ENCODE measurements at places on chromosomes 7 and 10.

DNA sequence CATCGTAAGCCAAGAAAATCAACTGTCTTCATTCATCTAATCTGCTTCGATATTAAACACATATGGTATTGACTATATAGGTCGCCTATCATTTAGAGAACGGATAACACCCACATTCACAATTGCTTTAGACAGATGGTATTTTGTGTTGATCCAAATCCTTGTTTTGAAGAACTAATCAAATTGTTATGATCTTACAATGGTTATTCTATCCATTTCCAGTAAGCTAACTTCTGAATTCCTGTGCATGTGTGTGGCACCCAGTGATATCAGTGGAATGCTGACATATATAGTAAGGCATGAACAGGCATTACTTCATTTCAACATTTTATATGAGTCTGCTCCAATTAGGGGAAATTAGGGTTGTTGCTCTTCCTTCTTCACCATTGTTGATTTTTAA lies 98.8 kb downstream of the SEMA3E start:
- no peak for DNase-seq

DNA sequence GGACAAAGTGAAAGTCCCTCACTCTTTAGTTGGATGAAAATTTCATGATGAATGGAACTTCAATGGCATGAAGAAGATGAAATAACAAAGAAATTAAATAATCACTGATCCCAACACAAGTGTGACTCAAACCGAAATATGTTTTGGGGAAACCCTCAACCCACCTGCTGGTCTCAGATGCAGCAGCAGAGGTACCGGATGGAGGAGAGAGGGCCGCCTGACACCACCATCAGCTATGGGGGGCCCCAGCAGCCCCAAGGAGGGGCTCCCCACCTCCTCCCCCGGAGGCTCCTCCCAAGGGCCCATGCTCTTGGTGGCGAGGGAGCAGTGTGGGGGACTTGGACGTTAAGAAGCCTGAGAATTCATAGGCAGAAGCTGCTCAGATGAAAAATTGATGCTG lies 137.2 kb upstream of the ADARB2 start:
- no peak for DNase-seq

DNA sequence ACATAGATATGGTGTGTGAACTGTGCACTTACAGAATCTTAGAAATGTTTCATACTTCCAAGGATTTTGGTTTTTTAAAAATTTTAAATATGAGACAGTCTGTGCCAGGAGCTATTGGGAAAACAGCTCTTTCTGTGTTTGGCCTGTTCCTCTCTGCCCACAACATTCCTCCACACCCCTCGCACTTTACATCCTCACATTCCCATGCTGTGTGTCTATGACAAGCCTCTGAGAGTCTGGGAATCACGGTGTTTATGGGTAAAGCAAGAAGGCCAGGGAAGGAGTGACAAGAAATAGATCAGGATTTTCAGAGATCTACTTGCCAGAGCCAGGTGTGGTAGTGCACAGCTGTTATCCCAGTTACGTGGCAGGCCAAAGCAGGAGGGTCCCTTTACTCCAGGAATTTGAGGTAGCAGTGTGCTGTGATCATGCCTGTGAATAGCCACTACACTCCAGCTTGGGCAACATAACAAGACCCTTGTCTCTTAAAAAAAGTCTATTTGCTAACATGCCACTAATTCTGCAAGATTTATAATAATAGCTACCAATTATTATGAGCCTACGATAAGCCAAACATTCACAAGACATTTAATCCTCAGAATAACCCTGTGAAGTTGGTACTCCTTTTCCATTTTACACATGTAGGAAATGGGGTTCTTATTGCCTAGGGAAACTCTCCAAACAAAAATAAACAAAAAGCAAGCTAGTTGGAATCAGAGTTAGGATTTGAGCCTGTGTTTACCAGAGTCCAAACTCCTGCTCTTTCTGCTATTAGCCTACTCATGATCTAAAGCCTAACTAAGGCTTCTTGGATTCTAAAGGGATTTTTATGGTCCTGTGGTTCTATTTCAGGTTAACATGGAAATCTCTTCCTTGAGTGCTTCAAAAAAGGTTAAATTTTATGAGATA lies 168.3 kb upstream of the SP8 start:
- DNase-seq, result no peak

- DNase-seq, result no peak
Measured at GRCh38 chr7:5012985-5013384, 32.7 kb upstream of the RBAK start.

DNA sequence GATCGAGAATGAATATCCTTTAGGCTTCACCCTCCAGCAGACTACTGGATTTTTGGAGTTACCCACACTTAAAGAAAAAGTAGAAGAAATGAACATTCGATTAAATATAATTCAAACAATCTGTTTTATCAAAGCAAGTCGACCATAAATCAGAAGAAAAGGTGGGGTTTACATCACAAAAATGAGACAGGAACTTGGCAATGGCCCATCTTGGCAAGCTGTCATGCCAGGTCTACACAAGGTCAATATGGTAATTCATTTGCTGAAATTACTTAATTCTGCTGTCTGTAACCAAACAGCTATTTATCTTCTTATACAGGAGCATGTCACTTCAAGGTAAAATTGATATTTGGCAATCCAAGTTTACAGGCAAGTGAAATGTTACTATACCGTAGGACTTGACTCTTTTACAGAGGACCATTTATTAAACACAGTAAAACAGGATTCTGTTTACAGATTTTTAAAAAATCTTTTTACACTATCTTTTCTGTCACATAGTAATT lies 640.6 kb upstream of the NRP1 start:
- no peak for DNase-seq

DNA sequence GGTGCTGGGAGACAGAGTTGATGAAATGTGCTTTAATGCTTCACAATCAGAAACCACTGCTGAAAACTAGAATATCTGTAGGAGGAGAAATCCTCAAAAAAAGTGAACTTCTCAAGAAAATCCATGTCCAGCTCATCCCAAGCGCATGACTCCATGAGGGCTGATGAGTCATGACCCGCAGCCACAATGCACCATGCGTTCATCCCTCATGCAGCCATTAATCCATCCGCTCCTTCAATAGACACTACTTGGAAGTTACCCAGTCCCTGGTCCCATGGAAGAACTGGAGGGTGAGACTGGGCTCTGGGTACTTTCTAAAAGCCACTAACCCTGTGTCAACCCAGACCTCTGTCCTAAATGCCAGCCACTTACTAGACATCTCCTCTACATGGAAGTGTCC lies 24.4 kb downstream of the TMEM273 start:
- DNase-seq, result no peak

DNA sequence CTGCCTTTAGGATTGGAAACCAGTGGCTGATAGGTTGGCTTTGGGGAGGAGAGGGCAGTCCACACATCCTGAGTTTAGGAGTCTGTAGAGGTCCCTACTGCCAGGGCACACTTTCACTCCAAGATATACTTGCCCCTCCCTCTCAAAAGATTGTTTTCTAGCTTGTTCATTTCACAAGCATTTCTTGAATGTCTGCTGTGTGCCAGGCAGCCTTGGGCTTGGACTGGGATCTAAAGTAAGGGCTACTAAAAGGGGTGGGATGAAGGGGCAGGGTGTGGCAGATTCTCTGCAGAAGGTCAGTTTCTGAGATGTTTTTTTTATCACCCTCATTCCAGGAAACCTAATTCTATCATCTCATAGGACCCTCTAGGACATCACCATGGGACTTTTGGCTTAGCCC lies 272.4 kb downstream of the SKAP2 start:
- DNase-seq, result no peak

DNA sequence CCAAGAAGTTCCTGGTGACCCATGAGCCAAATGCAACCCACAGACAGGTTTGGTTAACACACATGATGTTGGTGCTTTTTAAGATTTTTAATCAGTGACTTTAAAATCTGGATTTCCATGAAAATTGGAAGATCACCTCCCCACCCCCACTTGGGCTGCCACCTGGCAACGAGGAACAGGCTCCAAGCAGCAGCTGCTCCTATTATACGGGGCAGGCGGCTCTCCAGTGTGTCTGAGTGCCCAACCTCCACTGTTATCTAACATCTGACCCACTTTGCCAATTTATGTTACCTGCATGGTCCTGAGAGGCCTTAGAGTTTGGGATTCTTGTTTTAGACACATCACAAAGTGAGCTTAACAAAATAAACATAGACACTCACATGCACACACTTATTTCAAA lies 56.4 kb downstream of the SGMS1 start:
- peak; percentile 37 for DNase-seq

DNA sequence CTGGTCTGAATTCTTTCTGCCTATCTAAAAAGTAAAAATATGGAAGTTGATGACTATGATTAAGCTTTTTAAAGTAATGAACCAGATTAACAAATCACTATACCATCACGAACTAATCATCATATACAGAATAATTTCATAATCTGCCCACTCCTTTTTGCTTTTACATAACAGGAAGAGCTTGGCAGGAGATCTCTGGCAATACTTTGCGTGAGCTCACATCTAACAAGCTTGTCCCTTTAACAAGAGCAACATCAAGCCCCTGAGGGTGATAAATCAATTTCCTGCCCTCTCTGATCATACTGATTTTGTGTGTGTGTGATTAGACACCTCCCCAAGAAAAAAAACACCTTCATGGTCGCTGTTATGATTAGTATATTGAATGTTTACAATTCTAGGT lies 143.5 kb upstream of the ASAH2 start:
- DNase-seq, result no peak

DNA sequence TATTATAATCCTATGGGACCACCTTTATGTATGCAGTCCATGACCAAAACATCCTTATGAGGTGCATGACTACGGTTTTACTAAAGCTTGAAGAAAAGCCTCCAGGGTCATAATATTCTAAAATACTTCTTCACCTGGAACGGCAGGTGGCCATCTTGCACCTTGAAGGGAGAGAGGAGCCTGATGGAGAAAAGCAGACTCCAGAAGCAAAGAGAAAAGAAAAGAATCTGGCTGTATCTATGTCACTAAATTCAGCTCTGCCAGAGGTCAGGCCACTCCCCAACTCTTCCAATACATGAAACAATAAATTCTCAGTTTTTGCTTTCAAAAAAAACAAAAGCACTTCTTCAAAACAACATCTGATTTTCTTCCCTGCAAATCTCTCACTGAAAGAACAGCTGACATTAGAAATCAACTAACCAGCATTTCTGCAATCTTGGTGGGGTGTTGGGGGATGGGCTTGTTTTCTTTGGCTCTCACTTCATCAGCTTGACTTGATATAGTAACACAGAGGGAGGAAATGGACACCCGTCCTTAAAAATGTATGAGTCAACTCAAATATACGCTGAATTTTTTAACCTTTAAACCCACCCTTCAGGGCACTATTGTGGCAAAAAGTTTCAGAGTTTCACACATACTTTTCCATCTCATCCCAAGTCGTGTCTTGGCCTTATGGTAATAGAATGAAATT lies 21.7 kb downstream of the HIBADH start:
- no peak for DNase-seq

DNA sequence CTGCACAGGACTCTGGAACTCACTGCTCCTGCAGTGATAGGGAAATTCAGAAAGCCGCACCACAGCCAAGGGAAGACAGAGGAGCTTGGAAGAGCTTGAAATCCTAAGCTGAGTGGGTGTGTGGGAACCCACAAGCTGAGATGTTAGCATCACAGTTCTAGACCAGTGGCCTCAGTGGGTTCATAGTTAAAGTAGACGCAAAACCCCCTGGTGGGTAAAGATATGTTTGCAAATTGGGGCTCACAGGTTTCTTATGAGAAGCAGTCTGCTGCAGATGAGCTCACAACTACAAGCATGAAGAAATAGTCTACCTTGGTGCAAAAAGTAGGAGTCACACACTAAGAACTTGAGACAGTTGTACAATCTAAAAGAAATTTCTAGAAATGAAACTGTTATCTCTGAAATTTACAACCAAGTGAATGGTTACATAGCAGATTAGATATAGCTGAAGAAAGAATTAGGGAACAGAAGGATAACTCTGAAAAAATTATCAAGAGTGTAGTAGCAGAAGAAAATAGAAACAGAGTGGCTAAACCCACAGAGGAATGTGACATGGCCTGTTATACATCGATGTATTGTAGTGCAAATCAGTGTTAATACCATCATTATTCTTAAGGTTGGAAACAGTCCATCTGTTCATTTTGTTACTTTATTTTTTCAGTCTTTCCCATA lies 77.2 kb downstream of the DYNC2I1 start:
- no peak for DNase-seq

DNA sequence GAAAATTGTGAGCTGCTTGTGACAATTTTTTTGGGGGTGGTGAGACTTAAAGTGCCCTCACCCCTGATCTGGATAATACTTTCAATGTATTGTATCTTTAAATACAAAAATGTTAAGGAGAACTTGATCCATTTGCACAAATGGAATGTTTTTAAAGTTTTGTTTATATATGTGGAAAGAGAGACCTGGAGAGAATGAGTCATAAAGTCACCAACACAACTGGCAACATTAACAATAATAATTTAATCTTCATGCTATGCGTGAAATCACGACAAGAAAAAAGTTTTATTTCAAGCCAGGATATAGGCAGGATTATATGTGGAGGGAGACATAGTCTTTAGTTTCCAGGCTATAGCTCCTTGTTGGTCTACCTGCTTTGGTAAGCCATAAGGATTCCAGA lies 537.5 kb downstream of the GPAM start:
- no peak for DNase-seq

DNA sequence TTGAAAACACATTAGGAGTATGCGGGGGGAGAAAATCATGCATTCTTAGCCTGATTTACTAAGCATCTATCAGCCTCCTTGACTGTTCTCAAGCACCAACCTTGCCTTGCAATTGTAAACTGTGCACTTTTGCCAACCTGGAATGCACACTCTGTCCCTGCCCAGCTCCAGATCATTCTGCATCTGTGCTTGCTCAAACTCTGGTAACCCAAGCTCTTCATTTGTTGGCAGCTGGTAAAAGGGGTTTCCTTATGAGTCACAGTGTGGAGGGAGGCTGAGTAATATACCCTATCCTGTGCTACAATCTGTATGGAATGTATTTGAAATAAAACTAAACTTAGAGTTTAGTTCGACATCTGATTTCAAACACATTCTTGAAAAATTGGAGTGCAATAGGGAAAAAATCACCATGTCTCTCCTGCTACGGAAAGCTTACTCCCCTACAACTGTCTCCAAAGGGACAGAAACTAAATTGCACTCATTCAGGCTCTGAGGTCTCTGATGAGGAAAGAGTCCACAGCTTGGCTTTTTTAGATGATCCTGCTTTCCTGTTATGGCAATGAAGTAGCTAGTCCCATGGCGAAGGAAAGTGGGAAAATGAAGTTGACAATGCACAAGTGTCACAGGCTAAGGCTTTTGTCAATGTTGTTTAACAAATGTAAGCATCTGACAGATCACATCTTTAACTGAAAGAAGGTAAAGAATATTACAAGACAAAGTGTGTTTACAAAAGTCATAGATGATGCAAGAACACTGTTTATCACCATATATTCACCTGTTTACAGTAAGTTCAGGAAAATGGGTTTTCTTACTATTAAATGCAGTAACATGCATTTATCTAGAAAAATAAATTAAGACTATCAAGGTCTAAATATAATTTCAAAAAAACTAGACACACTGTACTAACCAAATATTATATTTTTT lies 61.9 kb downstream of the TES start:
- DNase-seq, result no peak

Data from spinal cord (tissue), 10 donors.